Osteoblast (primary cell): ENCODE measurements at places on chromosomes 16 and 17. TPM values are rescaled to one million over a fixed set of nuclear protein-coding genes. Genes with fewer than 3 reads are reported as not detected.

- no peak for DNase-seq
Observed at GRCh38 chr17:82098939-82099763, 1.1 kb upstream of the FASN start.

DNA sequence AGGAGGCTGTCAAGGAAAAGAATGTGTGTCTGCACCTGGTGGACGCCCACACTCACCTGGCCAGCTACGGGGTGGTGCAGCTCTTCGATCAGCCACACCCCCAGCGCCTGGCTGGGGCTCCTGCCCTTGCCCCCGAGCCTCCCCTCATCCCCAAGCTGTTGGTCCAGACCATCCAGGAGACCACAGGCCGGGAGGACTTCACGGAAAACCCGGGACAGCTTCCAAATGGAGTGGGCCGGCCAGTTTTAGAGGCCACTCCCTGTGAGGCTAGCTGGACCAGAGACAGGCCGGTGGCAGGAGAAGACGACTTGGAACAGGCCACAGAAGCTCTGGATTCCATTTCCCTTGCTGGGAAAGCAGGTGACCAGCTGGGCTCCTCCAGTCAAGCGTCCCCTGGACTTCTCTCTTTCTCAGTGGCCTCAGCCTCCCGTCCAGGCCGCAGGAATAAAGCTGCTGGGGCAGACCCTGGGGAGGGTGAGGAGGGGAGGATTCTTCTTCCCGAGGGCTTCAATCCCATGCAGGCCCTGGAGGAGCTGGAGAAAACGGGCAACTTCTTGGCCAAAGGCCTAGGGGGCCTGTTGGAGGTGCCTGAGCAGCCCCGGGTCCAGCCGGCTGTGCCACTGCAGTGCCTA, 2.2 kb downstream of the WDR81 start:
- no peak for DNase-seq

DNA sequence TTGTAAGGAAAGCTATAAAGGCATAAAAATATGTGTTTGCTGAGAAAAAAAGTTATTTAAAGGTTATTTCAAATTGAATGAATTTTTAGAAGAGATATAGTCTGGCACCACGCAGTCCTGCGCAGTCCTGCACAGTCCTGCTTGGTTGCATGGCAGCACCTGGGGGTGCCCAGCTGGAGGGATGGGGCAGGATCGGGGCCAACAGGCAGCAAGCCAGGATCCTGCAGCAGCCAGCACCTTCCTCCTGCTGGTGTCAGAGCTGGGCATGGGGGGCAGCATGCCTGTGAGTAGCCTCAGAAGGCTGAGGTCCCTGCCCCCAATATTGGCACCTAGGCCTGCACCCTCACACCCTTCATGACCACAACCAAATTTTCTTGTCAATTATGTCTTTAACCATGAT, 46.0 kb downstream of the GLG1 start:
- DNase-seq: no peak

- DNase-seq: peak; percentile 86
Observed at GRCh38 chr16:25256695-25257469, 763 bp downstream of the ZKSCAN2 start.

DNA sequence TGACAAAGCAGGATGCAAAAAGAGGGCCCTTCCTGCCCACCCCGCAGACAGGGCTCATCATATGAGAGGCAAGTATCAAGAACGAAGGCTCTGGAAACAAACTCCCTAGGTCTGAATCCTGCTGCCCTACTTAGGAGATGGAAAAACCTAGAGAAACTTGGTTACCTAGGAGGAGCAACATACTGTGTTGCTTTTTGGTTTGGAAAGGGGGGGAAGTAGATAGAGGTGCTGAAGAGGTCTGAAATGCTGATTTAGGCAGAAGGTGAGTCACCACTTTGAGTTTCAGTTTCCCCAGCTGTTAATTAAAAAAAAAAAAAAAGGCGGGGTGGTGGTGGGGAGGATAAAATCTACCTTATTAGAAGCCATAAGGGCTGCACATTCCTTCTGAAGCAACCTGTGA, 1.5 kb downstream of the N4BP1 start:
- DNase-seq: peak; percentile 71

- DNase-seq: no peak
Observed at GRCh38 chr17:56597495-56597990, 4.0 kb downstream of the NOG start.

DNA sequence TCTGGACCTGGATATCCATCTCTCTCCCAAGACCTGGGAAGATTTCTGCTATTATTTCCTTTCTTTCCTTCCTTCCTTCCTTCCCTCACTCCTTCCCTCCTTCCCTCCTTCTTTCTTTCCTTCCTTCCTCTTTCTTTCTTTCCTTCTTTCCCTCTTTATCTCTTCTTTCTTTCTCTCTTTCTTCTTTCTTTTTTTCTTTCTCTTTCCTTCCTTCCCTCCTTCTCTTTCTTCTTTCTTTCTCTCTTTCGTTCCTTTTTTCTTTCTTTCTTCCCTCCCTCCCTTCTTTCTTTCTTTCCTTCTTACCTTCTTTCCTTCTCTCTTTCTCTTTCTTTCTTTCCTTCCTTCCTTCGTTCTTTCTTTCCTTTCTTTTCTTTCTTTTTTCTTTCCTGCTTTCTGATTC, 37.8 kb upstream of the N4BP1 start:
- no peak for DNase-seq

DNA sequence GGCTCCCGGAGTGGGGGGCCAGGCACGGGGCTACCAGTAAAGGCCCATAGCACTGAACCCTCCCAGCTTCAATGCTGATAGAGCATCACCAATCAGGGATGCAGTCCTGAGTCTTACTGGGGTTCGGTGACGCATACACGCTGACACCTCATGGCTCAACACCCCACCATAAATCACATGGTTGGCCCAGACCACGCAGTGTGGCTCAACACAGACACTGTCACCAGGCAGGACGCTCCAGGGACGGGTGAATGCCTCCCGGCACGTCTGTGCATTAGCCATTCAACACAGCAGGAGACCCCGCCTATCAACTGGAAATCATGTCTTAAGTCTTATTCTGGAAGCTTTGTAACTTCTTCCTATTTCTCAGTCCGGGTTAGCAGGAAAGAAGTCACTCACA, 35.0 kb downstream of the NECAB2 start:
- DNase-seq: no peak

GRCh38 chr17:15108992-15109391, 156.1 kb downstream of the PMP22 start:
- no peak for DNase-seq

DNA sequence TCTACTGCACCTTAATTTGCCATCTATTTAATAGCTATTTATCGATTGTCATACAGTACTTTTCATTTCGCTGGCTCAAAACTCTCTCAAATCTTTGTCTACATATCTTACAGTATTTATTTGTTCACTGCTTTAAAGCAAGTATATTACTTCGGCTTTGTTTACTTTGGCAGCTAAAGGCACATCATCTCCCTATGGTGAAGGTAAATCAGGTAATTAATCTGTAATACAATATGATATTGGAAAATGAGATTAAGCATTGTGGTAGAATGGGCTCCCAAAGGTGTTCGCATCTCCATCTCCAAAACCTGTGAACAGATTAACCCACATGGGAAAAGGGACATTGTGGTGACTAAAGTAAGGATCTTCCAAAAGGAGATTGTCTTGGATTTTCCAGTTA, 6.5 kb downstream of the TMEM170A start:
- DNase-seq: no peak

DNA sequence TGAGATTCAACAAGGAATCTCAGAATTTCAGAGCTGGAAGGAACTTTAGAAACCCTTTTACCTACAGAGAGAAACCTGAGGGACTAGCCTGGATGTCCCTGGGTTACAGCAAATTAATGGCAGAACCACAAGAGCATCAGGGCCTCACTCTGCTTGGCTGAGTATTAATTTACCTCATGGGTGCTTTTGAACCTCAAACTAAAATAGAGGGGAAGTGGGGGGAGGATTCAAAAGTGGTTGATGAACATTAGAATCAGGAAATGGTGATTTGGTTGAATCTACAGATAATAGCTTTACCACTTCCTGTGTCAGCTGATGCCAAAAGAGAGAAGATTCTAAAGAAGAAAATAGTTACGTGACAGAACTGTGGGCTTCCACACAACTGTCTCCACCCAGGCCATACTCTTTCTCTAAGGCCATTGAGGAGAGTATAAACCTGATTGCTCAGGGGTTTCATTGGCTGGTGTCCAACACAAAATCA, 11.3 kb upstream of the SKAP1 start:
- no peak for DNase-seq

GRCh38 chr17:62807812-62808575, at the start of gene MARCHF10:
MARCHF10 (minus strand) TSS chr17:62808314; CDS start chr17:62801735, 6,579 bp downstream.
- peak; percentile 78 for DNase-seq

Gene CDH1
- 0.59 and 1.1 TPM in 2 replicates for total RNA-seq

Gene TEKT1
- total RNA-seq: not detected in 2 replicates

Gene TOX3
- total RNA-seq: not detected in 2 replicates

Gene SKA2
- total RNA-seq: 22.4 and 32.6 TPM in 2 replicates

Gene CA4
- not detected in 2 replicates for total RNA-seq
